ENCODE measurements at places on chromosomes 2 and 18.

DNA sequence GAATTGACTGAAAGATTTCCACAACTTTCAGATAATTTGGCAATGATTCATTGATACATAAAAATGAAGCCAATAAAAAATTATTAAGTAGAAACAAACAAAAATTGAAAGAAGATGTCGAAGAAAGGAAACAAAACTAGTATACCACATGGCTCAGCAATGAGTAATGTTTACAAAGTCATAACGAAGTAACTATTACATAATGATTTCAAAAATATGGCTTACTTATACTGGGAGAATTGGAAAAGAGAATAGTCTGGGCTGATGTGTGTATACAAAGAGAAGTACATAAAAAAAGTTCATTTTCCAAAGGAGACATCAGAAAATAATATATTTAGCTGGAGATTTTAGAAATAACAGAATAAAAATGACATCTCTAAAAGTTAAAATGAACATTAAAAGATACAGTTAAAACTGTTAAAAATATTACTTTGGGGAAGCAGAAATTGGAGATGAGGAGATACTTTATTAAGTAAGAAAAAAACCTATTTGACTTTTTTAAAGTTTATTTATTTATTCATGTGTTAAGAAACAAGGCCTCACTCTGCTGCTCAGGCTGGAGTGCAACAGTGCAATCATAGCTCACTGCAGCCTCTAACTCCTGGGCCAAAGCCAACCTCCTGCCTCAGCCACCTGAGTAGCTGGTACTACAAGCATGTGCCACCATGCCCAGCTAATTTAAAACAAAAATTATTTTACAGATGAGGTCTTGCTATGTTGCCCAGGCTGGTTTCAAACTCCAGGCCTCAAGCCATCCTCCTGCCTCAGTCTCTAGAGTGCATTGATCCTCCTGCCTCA, 409.7 kb upstream of the PIK3C3 start:
- no peak for DNase-seq

- no peak for DNase-seq
Observed at GRCh38 chr18:70431203-70431624, 142.4 kb downstream of the SOCS6 start.

GRCh38 chr2:3059141-3059925, 318.3 kb downstream of the EIPR1 start:
- DNase-seq, result no peak

DNA sequence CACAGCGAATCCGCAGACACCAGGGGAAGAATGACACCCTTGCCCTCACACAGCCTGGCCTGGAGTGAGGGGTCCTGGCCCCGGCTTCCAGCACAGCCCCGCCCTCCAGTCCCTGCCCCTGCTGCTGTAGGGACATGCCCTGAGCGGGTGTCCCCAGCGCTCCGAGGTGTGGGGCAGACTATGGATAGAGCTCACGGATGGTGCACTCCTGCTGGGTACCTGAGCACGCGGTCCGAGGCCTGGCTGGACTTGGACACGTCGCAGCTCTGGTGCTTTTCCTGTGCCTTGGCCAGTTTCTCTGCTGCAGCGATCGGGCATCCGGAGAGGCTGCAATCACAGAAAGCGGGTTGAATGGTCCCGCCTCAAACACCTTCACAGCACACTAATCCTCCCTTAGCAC, 165.7 kb upstream of the PXDN start:
- DNase-seq, result no peak

DNA sequence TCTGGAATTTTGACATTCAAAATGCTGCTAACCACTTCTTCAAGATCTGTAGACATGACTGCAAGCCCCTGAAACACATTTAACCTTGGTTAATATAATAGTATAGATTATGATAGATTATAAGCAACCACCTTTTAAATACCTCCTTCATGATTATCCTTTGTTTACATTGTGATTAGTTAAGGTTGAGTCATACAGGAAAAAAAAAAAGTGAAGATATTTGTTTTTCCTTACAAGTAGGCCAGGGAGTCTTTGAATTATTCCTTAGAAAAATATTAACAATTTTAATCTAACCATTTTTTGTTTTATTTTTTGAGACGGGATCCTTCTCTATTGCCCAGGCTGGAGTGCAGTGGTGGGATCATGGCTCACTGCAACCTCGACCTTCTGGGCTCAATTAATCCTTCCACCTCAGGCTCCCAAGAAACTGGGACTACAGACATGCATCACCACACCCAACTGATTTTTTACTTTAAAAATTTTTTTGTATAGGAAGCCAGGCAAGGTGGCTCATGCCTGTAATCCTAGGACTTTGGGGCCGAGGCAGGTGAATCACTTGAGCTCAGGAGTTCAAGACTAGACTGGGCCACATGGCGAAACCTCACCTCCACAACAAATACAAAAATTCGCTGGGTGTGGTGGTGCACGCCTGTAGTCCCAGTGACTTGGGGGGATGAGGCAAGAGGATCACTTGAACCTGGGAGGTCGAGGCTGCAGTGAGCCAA, 99.4 kb downstream of the SLC39A10 start:
- no peak for DNase-seq

GRCh38 chr2:218546012-218546411, 22.1 kb downstream of the USP37 start:
- DNase-seq, result no peak

GRCh38 chr18:69557282-69557681, 156.6 kb downstream of the DOK6 start:
- no peak for DNase-seq

DNA sequence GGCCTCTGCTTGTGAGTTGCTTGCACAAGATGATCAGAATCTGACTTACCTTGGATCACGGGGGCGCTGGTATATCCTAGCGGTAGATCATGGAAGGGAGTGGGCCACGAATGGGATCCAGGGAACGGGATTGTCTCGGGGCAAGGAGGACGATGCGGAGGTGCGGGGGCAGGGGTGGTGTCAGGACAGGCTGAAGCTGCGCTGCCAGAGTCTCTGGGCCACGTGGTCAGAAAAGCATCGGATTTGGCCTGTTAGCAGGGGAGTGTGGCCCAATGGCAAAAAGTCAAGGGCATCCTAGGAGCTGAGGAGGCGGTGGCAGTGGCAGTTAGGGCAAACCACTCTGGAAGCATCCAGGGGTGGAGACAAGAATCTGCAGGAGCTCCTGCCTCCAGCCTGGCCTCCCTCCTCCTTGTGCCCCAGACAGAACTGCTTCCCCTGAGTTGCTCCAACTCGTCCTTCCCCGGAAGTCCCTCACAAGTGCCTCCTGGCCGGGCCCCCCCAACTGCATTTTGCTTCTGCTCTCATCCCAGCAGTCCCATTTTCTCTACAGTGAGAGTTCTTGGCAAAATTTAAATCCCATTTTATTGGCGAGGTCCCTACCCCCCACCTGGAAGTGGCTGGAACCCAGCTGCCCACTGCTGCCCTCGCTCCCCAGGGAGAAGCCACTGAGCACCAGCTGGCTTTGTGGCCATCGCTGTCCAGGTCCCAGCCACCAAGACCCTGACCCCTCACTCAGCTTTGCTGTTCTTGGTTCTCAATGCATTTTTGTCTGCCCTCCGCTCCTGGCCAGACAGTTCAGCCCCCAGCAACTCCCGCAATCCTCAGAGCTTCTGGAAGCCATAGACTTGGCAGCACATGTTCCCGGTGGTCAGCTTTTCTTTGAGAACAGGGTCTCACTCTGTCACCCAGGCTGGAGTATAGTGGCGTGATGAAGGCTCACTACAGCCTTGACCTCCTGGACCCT, 5.6 kb upstream of the CCDC74B start:
- DNase-seq, result no peak

DNA sequence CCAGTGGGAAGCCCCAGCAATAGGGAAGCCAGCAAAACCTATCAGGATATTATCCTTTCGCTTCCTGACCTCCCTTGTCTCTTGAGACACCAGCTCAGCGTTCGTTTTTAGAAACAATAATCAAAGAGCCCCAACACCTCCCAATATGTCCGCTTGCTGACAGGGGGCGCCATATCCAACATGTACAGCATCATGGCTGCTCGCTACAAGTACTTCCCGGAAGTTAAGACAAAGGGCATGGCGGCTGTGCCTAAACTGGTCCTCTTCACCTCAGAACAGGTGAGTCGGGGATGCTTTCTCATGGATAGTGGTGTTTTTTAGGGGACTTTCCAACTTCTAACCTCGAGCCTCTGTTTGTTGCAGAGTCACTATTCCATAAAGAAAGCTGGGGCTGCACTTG, 28.7 kb downstream of the GAD1 start:
- no peak for DNase-seq

GRCh38 chr2:85254540-85255300, 73.1 kb downstream of the TGOLN2 start:
- no peak for DNase-seq

- no peak for DNase-seq
Observed at GRCh38 chr2:16664052-16664731, 1.4 kb downstream of the CYRIA start.

DNA sequence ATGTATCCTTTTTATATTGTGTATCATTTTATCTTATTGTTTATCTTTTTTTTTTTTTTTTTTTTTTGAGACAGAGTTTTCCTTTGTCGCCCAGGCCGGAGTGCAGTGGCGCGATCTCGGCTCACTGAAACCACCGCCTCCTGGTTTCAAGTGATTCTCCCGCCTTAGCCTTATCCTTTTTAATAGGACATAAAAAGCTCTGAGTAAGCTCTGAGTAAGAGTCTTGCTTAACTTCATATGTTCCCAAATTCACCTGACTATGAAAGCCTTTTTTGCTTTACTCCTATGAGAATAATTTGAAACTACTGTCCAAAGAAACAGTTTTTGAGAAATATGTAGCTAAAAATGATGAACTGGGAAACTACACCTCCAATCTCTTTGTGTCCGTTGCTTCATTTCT, 525.5 kb downstream of the IRS1 start:
- DNase-seq, result no peak

DNA sequence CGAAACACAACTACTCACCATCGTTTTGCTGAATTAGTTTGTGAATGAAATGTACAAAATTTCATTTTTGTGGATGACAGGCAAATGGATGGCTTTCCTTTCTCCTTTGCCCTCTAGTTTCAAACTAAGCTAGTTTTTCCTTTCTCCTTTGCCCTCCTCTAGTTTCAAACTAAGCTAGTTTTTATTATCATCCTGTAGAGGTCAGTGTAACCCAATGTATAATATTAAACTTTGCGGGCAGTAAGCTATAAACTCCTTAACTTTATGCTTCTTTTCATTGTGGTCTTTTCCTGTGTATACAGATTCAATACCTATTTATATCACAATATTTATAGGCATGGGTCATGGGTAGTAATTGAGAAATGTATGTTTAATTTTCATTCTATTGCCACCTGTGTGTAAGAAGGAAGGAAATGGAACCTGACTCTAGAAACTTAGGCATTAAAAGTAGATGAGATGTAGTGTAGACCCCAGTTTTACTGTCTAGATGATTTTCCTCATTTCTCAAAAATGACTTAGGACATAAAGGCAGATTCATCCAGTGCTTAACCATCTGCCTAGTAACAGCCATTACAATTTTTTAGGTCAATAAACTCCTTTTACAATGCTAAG, 58.1 kb downstream of the MAP3K19 start:
- DNase-seq, result no peak
